Upper lobe of right lung (tissue), 1 donor: ENCODE measurements at places on chromosomes 2 and 18. TPM values are rescaled to one million over a fixed set of nuclear protein-coding genes. Genes with fewer than 3 reads are reported as not detected.

- H3K36me3 ChIP-seq: no peaks in the 10 kb centered on the region
- H3K4me3 ChIP-seq: no peak overlapping the region
- H3K27ac ChIP-seq: no peak overlapping the region
- no peaks in the 10 kb centered on the region for H3K27me3 ChIP-seq
- no peaks in the 10 kb centered on the region for H3K4me1 ChIP-seq
Measured at GRCh38 chr18:48124857-48125626, 194.6 kb upstream of the SMAD2 start.

GRCh38 chr2:8957628-8958027 is 45.9 kb downstream of the MBOAT2 start:
- no peaks in the 10 kb centered on the region for H3K4me1 ChIP-seq
- no peaks in the 10 kb centered on the region for H3K27me3 ChIP-seq
- no peak overlapping the region for H3K27ac ChIP-seq
- no peaks in the 10 kb centered on the region for H3K36me3 ChIP-seq
- no peak overlapping the region for H3K4me3 ChIP-seq

The RBM44 gene
- 1.8 TPM for total RNA-seq

DNA sequence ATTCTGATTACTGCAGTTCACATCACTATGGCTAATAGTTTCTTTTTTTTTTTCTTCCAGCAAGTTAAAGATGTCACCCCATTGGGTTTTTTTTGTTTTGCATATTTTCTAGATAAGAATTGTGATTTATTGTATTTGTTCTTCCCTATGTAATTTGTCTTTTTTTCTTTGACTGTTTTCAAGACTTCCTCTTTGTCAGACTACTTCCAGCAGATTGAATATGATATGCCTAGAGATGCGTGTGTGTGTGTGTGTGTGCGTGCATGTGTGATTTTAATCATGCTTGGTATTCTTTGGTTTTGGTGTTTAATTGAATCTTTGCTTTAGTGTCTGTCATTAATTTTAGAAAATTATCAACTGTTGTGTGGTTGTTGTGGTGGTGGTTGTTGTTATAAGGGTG is 166.7 kb upstream of the SLC39A10 start:
- no peak overlapping the region for H3K27ac ChIP-seq
- no peaks in the 10 kb centered on the region for H3K27me3 ChIP-seq
- no peaks in the 10 kb centered on the region for H3K36me3 ChIP-seq
- H3K4me1 ChIP-seq: no peaks in the 10 kb centered on the region

The TRIB2 gene
- total RNA-seq: 50.7 TPM

DNA sequence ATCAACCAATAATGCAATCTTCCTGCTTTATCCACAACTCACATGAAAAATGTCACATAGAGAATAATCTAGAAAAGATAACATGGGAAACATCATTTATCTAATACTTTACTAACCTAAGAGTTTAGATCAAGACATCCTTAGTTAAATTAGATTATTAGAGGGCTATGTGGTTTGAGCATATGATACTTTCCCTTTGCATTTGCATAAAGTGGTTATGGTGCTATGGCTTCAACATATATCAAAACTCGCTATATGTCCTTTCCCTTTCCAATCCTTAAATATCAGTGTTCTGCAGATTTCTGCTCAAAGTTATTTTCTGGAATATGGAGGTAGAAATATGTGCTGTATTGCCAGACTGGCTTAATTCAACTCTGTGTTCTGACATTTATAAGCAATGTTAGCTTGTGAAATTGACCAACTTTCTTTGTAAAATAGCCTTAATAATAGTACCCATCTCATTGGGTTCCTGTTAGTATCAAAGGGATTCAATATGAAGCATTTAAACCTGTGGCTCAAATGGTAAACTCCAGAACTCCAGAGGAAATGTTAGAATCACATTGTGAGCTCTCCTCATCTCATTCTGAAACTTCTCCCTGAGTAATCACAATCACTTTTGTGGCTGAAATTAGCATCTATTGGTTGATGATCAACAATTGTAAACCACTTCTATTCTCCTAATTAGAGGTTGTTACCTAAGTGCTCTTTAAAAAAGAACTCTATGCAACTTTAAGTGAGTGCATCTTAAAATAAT is 1089.9 kb upstream of the SLC39A10 start:
- no peak overlapping the region for H3K27ac ChIP-seq
- H3K4me3 ChIP-seq: no peak overlapping the region
- no peak for DNase-seq
- no peaks in the 10 kb centered on the region for H3K27me3 ChIP-seq
- H3K36me3 ChIP-seq: no peaks in the 10 kb centered on the region
